HCT116 (cell line): ENCODE measurements at places on chromosomes 12 and 14.

DNA sequence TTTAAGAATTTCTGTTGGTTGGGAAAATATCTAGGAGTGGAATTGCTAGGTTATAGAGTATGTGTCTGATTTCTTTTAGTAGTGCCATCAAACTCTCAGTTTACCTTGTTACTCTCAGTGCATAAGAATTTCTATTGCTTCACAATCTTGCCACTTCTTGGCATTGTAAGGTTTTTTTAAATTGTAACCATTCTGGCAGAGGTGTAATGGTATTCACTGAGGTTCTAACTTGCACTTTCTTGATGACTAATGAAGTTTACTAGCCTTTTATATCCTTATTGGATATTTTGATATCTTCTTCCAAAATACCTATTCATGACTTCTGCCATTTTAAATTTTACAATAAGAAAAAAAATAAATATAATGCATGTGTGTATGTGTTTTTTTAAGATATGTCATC lies 478.0 kb downstream of the NAV3 start:
- no peak for DNase-seq

DNA sequence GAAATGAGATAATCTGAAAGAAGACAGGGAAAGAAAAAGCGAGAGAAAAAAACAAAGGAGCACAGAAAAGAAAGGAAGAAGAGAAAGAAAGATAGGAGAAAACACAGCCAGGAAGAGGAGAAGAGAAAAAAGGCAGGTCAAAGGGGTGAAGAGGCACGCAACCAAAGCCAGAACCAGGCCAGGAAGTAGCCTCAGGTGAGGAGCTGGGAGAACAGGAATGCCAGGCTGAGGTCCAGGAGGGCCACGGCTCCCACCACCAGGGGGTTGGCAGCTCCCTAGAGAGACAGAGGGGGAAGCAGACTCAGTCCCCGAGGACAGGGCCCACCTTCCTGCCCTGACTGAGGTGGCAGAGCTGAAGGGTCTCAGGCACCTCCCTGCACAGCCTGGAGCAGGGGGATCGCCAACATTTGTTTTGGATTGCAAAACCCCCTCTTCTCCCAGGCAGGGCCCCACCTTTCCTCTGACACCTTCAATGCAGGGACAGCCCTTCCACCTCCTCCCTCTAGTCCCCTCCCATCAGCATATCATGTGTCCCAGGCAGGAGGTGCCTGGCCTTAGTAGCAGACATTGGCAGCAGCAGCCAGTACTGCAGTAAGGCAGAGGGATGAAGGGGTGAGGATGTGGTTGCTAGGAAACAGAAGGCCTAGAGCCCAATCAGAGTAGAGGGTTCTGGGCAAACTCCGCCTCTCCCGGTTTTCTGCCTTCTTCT lies 2.0 kb upstream of the AP1G2 start:
- peak; percentile 58 for DNase-seq

- no peak for DNase-seq
Observed at GRCh38 chr12:65962036-65962430, 137.8 kb downstream of the HMGA2 start.

GRCh38 chr12:93425736-93426411 lies 15.9 kb downstream of the UBE2N start:
- DNase-seq, result no peak

- DNase-seq, result no peak
Observed at GRCh38 chr12:106255952-106256351, 8.1 kb upstream of the CKAP4 start.

DNA sequence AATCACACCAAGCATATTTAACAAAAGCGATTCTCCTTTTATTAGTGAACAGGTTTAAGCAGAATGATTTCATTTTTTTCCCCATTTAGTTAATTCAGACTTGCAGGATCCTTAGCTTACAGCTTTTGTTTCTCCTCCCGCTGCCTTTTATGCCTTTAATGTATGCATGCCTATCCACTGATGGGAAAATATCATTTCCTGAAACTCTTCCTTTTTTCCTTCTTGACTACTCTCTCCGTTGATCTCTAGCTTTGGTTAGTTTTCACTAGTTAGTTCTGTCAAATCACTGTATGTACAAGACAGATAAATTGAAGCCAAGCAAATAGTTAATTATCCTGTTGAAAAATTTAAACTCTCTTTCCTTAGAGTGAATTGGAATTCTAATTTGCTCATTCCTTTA lies 26.3 kb downstream of the NKX2-1 start:
- DNase-seq, result no peak

GRCh38 chr12:111150921-111151840 lies 217.7 kb downstream of the PHETA1 start:
- no peak for DNase-seq

GRCh38 chr14:102363182-102363943 lies 622 bp downstream of the TECPR2 start:
- DNase-seq, result no peak

GRCh38 chr12:30047516-30048254 lies 263.9 kb upstream of the TMTC1 start:
- DNase-seq, result no peak

GRCh38 chr14:63243646-63244045 lies 39.4 kb downstream of the RHOJ start:
- no peak for DNase-seq

GRCh38 chr14:68879841-68880575 lies 87.1 kb upstream of the ZFP36L1 start:
- DNase-seq, result no peak

- DNase-seq, result no peak
Observed at GRCh38 chr12:7612851-7613250, 52.9 kb downstream of the APOBEC1 start.

- no peak for DNase-seq
Observed at GRCh38 chr12:95919110-95919509, 23.3 kb downstream of the CCDC38 start.

- no peak for DNase-seq
Observed at GRCh38 chr12:109239691-109240090, 69.4 kb downstream of the FOXN4 start.

- DNase-seq, result no peak
Observed at GRCh38 chr14:58100735-58101368, 51.2 kb downstream of the ARMH4 start.

DNA sequence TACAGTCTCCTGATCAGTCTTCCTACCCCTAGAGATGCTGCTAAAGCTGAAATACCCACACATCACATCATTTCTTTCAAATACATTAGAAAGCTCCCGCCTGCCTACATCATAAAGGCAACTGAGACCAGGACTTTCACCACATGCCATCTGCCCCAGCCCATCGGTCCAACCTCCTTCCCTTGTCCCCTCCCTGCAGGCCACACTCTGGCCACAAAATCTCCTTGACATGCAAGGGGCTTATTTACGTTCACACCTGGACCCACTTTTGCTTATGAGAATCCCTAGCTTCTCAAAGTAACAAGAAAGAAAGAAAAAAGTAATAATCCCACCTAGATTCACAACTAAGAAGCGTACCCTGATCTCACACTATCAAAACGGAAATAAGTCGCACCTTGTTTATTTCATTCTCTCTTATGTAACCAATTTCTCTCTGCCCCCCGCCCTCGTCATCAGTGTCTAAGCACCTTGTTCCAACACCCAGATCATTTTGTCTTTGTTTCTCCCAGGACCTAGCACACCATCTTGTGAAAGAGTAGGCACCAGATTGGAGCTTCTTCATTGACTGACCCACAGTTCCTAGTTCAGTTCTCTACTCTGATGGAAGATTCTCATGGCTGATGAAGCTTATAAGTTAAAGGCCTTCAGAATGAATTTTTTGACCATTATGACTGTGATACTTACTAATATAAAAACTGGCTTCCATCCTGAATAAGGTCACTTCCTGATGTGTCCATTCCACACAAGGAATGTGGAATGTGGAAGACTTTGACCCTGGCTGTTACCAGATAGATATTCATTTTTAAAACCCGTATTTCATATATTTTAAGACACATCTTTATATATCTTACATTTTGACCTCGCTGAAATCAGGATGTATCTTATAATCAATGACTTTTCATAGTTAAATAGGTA lies 7.7 kb downstream of the WSB2 start:
- no peak for DNase-seq

DNA sequence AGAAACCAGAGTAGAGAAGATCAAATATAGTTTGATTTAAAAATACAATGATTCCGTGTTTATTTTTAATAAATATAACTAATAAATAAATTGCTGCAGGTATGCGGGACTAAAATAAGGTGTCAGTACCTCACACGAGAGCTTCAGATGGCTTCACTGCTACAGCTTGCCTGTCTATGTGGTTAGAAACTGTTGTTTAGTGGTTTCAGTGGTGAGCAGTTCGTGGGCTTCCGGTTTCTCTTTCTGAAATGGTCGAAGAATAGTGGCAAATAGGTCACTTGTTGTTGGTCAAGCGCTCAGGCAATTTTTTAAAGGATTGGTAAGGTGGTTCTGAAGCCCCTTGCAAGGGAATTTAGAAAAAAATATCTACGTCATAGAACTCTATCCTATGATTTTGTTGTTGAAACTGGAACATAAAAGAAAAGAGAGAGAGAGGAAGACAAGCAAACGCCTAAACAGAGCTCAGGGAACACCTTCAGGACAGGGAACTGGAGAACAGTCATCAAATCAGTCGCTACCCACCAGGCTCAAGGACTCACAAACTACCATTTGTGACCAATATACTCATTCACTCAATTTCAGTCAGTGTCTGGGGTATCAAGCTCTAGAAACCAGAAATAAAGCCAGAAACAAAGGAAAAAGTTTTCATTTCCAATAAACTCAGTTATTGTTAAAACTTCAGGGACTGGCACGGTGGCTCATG lies 31.3 kb downstream of the GABARAPL1 start:
- no peak for DNase-seq

DNA sequence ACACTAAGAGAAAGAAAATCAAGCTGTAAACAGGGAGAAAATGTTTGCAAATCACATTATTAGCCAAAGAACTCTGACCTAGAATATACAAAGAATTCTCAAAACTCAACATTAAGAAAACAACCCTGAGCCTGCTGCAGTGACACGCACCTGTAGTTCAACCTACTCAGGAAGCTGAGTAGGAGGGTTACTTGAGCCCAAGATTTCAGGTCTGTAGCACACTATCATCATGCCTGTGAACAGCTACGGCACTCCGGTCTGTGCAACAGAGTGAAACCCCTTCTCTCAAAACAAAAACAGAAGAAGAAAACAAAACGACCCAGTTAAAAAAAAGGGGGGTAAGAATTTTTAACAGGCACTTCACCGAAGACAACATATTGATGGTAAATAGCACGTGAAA lies 20.8 kb downstream of the SAV1 start:
- no peak for DNase-seq

GRCh38 chr14:90666571-90666970 lies 149.7 kb downstream of the TTC7B start:
- no peak for DNase-seq

GRCh38 chr12:30953257-30953656 lies 26.7 kb downstream of the TSPAN11 start:
- DNase-seq, result no peak

DNA sequence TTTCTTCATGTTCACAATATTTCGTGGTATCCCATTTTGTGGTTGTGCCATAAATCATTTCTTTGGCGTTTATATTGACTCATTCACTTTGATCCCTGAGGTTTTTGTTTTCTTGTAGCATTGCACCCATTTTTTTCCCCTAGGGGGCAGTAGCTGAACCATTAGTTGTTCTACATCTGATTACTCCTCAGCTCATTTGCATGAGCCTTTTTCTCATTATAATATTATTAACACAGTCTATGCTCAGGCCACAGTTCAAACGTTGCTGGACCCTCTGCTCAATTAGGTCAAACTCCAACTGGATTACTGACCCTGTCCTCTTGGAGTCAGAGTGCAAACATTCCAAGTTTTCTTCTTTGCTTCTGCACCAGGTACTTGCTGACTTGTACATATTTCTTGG lies 475.4 kb upstream of the SEL1L start:
- DNase-seq, result no peak

DNA sequence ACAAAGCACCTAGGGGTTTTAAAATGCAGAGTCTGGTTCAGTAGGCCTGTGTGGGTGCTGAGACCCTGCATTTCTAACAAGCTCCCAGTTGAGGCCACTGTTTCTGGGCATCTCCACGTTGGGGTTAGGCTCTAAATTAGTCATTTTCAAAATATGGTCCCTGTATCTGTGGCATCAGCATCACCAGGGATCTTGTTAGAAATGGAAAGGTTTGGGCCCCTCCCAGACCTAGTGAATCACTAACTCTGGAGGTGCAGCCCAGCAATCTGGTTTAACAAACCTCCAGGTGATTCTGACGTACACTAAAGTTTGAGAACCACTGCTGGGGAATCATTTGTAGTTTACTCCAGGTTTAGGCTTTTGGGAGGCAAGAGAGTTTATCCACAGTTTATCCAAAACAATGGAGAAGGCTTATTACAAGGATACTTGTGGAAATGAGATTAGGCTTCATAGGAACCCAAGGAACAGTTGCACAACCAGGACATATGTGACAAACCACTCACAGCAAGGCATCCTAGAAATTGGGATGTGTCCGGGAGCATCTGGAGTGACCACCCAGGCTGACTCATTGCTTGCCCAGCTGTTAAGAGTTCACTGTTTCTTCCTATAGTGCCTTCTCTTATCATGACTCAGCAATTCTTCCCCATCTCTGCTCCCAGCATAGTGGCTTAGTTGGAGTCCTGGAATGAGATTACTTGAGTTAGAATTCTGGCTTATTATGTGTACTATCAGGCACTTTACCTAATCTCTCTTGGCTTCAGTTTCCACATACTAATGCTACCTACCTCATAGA lies 71.6 kb upstream of the STXBP6 start:
- no peak for DNase-seq

GRCh38 chr12:94180558-94181296 lies 32.4 kb downstream of the PLXNC1 start:
- no peak for DNase-seq

DNA sequence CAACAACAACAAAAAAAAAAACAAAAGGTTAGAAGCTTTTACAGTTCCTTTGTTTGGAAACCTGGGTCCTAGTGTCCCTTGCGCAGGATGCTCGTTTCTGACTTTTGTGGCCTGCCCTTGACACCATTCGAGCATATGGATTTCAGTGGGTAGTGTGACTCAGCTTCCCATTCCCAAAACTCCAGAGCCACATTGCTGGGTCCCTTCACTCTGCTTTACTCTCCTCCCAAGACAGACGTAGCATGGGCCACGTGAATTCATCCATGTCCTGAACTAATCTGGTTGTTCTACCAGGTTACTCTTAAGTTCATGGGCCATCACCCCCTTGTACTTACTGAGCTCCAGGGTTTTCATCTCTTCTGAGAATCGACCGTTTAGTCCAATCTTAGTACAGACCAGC lies 68.0 kb upstream of the MAX start:
- DNase-seq, result no peak
